ENCODE measurements at places on chromosomes 5 and 9. TPM values are rescaled to one million over a fixed set of nuclear protein-coding genes. Genes with fewer than 3 reads are reported as not detected.

DNA sequence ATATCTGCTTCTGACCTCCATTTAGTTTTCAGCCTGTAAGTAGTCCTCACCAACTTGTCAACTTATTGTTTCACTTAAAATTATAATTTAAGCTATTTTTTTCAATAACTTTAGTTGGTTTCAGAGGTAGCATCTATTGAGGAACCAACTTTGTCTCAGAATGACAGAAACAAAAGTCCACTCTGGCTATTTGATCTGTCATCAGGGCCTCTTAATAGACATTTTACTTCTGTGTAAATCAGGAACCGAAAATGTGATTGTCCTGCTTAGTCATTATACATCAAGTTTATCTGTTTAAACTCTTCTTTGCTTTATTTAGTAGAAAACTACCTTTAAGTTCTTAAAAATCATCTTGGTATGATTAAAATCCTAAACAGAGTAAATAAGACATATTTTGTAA lies 820.8 kb upstream of the EDIL3 start:
- DNase-seq = no peak

- DNase-seq = no peak
Measured at GRCh38 chr5:127970081-127970480, 113.5 kb upstream of the SLC12A2 start.

Gene OGN
- not detected for total RNA-seq

Gene OXCT1
- total RNA-seq = 15.3 TPM

All from H4 (cell line).